ENCODE measurements at places on chromosomes 7 and 10.

- no peak for DNase-seq
Measured at GRCh38 chr7:70719125-70719524, 412.8 kb upstream of the GALNT17 start.

- no peak for DNase-seq
Measured at GRCh38 chr7:157521061-157521731, 184.4 kb downstream of the DNAJB6 start.

DNA sequence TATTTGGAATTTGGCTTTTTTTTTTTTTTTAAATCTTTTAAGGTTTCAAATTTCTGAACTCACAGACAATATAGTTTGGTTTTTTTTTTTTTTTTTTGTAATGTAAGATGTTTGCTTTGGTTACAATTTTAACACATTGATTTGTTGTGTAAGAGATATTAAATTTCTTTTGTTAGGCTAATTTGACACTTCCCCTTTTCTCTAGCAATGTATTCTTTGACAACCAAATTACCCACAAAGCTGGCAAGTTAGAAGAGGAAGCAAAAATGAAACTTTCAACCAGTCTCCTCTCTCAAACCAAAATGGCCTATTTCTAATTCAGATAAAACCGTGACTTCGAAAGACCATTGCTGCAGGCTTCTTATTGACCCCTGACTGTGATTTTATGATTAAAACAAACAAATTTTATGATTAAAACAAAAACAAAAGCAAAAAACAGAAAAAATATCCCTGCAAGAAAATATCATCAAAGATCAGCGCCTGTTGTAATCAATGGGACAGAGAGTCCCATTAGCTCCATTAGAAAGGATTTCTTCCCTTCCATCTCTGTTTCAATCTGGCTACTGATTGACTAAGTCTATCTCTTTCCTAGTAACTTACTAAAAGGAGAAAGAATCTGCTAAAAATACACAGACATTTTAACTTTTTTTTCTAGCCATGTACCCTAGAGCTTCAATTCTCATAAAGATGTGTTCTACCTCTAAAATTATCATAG is 489.2 kb downstream of the MDFIC start:
- DNase-seq = no peak

- DNase-seq = no peak
Measured at GRCh38 chr7:136588216-136588615, 280.2 kb upstream of the CHRM2 start.

DNA sequence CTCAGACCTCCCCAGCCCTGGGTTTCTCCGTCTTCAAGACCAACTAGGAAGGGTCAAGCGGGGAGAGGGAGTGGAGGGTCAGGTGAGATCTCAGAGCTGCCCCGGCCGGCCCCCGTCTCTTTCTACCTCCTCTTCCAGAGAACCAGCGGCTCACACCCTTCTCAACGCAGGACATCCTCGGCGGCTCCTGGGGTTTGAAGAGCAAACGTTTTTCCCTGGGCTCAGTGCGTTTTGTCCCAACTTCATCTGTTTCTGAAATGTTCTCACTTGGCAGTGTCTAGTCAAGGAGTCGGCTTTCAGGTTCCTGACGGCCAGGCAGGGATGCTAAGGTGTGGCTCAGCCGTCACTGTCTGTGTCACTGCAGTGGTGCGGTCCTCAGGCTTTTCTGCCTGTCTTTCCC is 416.4 kb upstream of the FOXK1 start:
- DNase-seq = no peak

GRCh38 chr10:129602938-129603535 is 136.0 kb downstream of the MGMT start:
- DNase-seq = no peak

DNA sequence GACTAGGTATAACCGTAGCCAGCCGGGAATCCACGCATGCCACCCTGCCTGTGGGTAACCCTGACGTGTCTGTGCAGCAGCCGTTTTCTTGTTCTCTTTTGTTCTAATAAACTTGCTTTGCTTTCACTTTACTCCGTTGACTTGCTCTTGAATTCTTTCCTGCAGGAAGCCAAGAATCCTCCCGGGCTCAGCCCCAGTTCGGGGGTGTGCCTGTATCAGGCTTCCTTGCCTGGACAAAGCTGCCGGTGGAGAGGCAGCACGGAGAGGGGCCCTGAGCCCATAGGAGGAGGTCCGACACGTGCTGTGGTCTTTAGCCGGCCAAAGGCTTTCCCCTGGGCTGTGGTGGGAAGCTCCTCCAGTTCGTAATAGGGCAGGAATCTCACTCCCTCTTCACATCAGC is 256.5 kb upstream of the PPP2R2D start:
- DNase-seq = no peak

- DNase-seq = no peak
Measured at GRCh38 chr7:28135315-28135714, 45.3 kb downstream of the JAZF1 start.

GRCh38 chr7:5337047-5337446 is 54.3 kb downstream of the SLC29A4 start:
- no peak for DNase-seq

- DNase-seq = peak; percentile 4
Measured at GRCh38 chr7:147044941-147045340, 928.3 kb downstream of the CNTNAP2 start.

GRCh38 chr7:39317107-39317506 is 249.1 kb upstream of the YAE1 start:
- DNase-seq = no peak

GRCh38 chr7:152956006-152956405 is 196.5 kb downstream of the ACTR3B start:
- DNase-seq = no peak

DNA sequence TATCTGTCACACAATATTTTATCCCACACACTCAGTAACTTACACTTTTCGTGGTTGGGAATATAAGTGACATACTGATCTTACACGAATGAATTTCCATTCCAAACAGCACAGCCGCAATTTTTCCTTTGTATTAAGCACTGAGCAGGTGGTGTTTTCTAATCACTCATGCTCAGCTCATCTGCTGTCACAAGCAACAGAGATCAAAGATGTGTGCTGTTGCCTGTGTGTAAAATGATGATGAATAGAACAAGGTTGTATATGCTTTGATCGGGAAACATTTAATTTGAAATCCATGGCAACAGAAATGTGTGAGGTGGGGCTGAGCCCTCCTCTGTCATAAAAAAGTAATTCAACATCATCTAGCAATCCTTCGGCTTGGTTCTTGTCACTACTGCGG is 927.7 kb upstream of the MBL2 start:
- no peak for DNase-seq

- no peak for DNase-seq
Measured at GRCh38 chr10:12179606-12180170, 16.0 kb downstream of the NUDT5 start.

GRCh38 chr7:142892951-142893350 is 7.4 kb upstream of the TRPV6 start:
- DNase-seq = no peak
